ENCODE measurements at places on chromosomes 11 and 22.

- no peak for DNase-seq
Observed at GRCh38 chr22:38176170-38176741, 5.4 kb downstream of the PLA2G6 start.

- no peak for DNase-seq
Observed at GRCh38 chr11:45663486-45664375, 1.7 kb downstream of the CHST1 start.

GRCh38 chr11:102157219-102157618, 47.0 kb downstream of the YAP1 start:
- no peak for DNase-seq

DNA sequence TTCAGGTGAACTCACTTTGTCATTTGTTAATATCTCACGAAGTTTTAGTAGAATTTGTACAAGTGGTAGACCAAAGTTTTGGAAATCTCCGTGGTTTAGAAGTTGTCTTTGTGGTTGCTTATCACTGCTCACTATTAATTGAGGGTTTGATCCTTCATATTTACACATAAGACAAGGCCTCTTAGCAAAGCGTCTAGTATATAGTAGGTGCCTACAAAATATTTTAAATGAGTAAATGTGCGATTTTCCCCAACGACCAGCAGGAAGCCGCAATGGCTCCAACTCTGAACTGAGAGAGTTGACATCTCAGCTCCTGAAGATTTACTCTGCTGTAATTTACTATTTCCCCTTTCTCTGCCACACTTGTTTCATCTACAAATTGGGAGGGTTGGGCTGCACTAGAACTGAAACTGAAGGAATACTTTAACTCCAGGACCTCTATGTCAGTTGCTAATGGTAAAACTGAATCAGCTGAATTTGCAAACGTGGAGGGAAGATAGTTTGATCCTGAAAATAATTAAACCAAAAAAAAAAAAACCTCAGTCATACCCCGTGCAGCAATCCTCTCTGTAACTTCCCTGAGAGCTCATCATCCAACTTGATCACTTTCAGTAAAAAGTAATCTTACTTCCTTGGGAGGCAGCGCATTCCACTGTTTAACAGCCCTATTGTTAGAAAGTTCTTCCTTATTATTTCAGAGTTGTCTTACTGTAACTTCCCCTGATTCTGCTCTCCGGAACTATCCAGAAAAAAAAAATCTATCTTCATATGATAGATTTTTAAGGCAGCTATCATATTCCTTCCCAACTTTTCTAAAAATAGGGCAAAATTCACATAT, 1.3 kb upstream of the SBF2 start:
- DNase-seq, result no peak

GRCh38 chr11:116459185-116460045, 313.4 kb downstream of the BUD13 start:
- DNase-seq, result no peak

- DNase-seq, result no peak
Observed at GRCh38 chr11:69310934-69311766, 17.2 kb downstream of the MYEOV start.

GRCh38 chr11:20372081-20372626, 8.6 kb downstream of the HTATIP2 start:
- no peak for DNase-seq

GRCh38 chr11:73308961-73309919, 1.2 kb downstream of the ARHGEF17 start:
- DNase-seq, result no peak

GRCh38 chr11:118071416-118072030, 5.4 kb upstream of the TMPRSS4 start:
- DNase-seq, result no peak
